Fibroblast of pulmonary artery (primary cell): ENCODE measurements at places on chromosomes 7 and 10.

GRCh38 chr7:68678196-68678595, 920.1 kb upstream of the AUTS2 start:
- peak; percentile 63 for DNase-seq

- DNase-seq = peak; percentile 77
These were observed 2.8 kb downstream of the ASIC3 start for GRCh38 chr7:151051108-151051507.

DNA sequence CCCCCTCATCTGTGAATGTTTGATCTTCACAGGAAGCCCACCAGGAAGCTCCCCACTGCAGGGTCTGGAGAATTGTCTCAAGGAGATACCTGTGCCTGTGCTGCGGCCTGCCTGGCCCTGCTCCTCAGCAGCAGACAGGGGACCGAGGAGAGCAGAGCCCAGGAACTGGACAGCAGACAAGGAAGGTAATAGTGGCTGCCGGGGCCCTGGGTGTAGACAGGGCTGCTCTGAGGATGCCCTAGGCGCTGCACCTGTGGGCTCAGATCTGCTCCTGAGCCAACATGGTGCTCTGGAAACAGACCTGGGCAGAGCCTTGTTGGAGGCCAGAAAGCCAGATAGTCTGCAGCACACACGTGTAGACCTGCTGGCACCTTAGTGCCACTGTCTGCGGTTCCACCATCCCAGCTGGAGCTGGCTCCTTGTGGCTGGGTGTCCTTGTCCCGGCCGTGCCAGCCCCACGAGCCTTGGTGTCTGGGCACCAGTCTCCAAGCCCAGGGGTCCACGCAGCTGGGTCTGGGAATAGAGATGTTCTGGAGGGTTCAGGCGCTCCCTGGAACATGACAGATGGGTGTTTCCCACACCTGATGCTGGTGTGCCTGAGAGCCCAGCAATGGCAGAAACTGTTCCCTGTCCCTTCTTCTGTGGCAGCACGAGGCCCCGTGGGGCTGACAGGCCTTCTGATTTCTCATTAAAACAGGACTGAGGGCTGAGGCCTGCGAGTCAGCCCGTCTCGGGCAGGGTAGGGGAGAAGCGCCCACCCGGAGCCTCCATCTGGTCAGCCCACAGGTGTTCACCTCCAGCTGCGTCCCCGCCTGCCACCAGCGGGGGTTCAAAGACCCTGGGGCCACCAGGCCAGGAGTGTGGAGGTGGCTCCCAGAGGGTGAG, 44.7 kb downstream of the ZNF467 start:
- DNase-seq = no peak

GRCh38 chr7:113698556-113699220, 220.1 kb downstream of the PPP1R3A start:
- DNase-seq = peak; percentile 55

GRCh38 chr7:116546916-116547315, 22.1 kb downstream of the CAV1 start:
- no peak for DNase-seq

DNA sequence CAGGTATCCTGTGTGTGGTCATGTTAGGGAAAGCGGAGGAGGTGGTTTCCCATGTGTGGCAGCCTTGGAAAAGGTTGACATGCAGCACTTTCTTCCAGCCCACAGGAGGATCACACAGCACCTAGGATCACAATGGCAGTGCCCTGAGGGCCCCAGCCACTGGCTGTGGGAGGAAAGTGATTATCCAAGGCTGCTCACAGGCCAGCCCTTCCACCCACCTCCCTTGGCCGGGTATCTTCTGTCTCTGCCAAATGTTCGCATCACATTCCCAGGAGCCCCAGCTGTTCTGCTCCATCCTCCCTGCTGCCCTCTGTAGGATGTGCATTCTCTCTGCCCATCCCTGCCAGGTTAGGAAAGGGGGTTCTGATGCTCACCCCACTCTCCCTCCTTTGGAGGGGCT, 2.5 kb upstream of the MLXIPL start:
- peak; percentile 17 for DNase-seq

GRCh38 chr7:30023524-30023923, 3.0 kb downstream of the FKBP14 start:
- no peak for DNase-seq

DNA sequence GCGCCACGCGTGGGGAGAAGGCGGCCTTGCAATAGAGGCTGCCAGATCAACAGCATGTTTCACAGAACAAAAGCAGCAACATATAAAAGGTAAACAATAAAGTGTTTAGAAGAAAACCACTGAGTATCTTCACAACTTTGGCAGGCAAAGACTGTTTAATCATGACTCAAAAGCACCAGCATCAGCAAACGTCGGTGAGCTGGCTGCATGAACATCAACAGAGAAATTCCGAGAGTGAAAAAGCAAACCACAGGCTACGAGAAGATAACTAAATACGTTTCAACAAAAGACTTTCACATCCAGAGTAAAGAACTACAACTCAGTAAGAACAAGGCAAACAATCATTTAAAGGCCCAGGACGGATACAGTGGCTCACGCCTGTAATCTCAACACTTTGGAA, 172.0 kb downstream of the MAD1L1 start:
- peak; percentile 16 for DNase-seq

GRCh38 chr7:5442757-5443305, 19.2 kb upstream of the TNRC18 start:
- no peak for DNase-seq

DNA sequence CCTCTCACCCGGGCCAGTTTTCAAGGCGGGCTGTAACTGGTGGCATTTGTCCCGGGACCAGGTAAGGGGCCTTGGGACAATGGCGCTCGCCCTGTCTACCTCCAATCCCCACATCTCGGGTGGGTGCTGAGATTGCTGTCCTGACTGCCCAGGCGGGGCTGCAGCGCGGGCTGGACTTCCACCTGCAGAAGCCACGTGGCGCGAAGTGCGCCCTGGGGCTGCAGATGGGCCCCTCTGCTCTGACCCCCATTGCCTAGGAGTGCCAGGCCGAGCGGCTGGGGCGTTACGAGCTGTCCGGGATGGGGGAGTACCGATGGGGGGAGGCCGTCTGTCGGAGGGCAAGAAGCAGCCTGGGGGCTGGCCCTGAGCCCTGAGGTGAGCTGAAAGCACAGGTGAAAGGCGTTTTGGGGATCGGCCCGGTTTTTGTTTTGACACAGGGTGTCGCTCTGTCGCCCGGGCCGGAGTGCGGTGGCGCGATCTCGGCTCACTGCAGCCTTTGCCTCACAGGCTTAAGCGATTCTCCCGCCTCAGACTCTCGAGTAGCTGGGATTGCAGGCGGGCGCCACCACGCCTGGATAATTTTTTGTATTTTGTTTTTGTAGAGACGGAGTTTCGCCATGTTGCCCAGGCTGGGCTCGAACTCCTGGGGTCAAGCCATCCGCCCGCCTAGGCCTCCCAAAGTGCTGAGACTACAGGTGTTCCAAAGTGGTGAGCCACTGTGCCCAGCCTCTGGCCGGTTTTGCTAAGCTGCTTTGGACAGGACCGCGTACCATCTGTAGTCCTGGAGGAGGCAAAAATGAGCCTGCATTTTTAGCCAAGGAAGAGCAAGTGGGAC, at the start of gene SFXN2:
SFXN2 (plus strand) TSS at position 16 of the 835 bp plus-strand sequence. CDS start 12,001 bp downstream, outside the sequence.
- DNase-seq = no peak

- no peak for DNase-seq
These were observed 5.2 kb downstream of the OPTN start for GRCh38 chr10:13105184-13105583.

- DNase-seq = peak; percentile 29
These were observed 57.5 kb upstream of the MGAM2 start for GRCh38 chr7:142053988-142054387.

DNA sequence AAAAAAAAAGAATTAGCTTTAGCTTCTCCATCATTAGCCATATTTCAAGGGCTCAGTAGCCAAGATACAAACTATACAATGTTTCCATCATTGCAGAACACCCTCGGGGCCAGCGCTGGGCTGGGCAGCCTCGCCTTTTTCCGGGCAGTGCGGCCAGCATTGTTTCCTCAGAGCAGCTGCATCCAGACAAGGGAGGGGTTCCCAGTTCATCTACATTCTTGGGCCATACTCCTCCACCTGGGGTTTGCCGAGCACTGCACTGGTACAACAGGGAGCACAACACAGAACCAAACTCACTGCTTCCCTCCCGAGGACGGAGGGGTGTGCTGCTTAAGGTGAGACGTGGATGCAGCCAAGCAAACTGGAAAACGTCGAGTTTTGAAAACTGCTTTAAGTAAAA, 2.4 kb upstream of the PKD1L1 start:
- DNase-seq = peak; percentile 25

- DNase-seq = no peak
These were observed 66.3 kb upstream of the SH2B2 start for GRCh38 chr7:102220229-102220850.

DNA sequence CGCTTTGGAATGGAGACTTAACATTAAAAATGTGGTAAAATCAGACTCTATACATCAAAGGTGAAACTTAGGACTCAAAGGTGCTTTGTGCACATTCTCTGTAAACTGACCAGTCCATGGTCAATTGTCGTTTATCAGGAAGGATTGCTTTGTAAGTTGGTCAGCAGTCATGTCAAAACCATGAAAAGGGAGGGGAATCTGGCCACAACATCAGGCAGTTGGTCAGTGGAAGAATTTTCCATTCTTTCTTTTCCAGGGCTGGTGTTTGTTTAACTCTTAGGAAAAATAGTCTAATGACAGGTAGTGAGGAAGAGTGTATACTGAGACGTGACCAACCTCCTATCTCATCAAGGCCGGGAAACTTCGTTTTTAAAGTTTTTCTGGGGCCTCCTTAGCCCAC, 226.5 kb downstream of the ADK start:
- DNase-seq = no peak

DNA sequence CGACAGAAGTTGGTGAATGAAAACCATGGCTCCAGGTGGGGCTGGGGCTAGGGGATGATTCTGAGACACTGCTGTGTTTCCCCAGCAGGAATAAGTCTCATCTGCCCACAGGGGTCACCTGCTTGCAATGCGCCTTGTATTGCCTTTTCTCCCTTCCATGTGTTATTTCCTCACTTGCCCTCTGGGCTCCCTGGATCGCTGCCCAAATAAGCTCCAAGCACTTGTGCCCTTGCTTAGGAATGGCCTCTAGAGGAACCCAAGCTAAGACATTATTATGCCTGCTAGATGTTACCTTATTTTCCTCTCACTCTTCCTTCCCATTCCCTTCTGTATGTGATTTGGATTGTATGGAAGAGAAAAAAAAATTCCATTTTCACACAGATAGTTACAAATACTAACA, 24.8 kb upstream of the PLPP4 start:
- DNase-seq = no peak

DNA sequence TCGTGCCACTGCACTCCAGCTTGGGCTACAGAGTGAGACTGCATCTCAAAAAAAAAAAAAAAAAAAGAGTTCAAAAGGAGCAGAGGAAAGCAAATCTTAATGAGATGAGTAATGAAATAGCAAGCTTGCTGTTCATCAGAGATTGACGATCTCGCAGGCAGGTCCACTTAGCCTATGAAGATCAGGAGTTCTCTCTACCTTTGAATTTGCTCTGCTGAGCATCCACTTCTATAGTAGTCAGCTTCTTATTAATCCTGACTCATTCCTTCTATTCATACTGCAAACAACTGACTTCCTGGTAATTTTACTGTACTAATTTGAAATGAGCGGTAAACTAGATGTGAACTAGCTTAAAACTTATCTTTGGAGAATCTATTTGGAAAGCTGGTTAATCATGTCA, 1014.6 kb downstream of the GATA3 start:
- no peak for DNase-seq

- peak; percentile 26 for DNase-seq
These were observed 75.8 kb downstream of the NOC3L start for GRCh38 chr10:94286901-94287300.

DNA sequence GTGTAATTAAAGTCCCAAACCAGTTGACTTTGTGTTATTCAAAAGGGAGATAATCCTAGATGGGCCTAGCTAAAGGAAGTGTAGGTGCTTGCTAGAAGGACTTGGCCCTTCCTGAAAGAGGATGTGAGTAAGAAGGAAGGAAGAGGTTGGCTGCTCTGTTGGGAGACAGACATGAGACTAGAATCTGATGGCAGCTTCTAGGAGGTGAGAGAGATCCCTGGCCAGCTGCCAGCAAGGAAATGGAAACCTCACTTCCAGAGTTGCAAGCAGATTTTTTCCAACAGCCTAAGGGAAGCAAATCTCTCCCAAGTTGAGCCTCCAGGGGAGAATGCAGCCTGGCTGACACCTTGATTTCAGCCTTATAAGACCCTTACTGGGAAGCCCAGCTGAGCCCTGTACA, 368.4 kb upstream of the ZMIZ1 start:
- DNase-seq = peak; percentile 56

DNA sequence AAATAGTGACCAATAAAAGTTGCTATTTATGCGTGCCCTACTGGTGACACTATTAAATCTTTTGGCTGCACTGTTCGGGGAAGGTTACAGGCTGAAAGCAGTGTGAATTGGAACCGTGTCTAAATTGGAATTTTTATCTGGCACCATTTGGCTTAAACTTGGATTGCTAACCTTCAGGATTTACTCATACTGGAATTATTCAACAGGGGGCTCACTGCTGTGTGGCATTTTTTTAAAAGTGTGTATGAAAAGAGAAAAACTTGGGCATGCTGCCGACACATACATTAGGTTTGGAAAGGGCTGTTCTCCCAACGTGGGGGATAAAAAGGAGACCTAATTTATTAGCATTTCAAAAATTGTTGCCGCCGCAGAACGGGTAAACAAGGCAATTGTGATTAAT, 537.9 kb upstream of the MGMT start:
- DNase-seq = no peak

DNA sequence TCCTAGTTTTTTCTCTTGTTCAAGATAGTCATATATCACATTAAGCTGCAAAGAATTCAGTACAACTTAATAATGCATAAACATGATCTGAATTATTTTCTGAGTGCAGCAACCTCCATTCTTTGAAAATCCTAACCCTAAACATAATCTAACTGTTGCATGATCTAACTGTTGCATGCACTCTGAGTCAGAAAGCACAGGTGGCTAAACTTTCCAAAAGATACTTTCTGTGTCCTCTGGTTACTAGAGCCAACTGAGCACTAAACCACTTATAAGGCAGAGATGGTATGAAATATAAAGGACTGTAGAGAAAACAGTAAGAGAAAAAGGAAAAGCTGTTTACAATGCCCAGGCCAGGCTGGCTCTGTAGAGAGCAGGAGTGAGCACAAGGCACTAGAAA, 23.0 kb upstream of the FAM133B start:
- DNase-seq = no peak

- no peak for DNase-seq
These were observed 98.3 kb upstream of the DDC start for GRCh38 chr7:50663396-50664102.

- DNase-seq = no peak
These were observed 81.0 kb upstream of the LRRC4 start for GRCh38 chr7:128112018-128112780.

GRCh38 chr7:107850216-107850615, 40.8 kb upstream of the DLD start:
- no peak for DNase-seq

DNA sequence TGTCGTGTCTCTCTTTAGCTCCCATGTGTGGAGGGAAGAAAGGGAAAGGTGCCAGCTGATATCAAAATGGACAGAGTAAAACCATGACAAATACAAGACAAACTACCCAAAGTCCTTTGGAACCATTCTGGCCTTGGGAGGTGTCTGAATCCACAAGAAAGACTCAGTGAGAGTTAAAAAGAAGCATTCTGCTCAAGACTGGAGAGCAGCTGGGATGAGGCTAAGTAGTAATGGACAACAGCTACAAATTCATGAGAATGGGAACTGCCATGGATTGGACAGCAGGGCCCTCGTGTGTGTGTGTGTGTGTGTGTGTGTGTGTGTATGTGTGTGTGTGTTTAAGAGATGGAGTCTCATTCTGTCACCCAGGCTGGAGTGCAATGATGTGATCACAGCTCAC, 39.6 kb upstream of the MYL10 start:
- no peak for DNase-seq
